MV-4-11 (cell line): ENCODE measurements at places on chromosomes 11 and 22.
A peak's percentile ranks its signal among the peaks of the same experiment; 100 is the strongest.

- DNase-seq = peak; percentile 63
Measured at GRCh38 chr22:36445158-36445668, 36.2 kb downstream of the TXN2 start.

DNA sequence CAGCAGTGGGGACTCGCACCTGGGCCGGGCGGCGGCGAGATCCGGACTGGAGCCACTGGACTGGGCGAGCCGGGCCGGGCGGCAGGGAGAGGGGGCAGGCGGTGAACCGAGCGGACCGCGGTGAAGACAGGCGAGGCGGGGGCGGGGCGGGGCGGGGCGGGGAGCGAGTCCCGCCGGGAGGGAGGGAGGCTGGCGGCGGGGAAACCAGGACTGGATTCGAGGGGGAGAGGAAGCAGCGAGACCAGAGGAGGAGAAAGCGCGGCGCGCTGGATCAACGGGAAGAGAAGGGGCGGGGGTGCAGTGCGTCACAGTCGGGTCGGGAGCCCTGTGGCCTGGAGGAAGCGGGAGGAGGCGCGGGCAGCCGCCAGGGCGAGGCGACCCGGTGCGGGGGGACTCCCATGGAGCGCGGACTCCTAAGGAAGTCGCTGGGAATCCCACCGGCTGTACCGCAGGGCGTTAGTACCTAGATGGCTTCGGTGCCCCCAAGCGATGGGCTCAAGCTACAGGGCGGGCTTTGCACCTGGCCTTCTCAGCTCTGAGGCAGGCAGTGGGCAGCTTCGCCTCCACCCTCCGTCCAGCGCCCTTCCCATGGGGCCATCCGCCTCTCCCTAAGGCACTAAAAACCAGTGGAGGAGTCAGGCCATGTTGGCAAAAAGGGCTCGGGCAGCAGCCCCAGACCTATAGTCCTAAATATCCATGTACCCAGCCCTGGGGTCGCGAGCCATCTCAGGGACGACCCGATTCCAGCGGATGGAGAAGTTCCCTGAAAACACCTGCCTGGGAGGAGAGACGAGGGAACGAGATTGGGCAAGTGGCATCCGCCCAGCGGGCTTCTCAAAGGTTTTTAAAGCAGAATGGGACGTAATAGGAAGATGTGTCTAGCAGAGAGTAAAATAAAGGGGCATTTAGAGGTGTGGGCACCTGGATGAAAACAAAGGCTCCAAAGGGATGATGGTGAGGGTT lies at the start of gene TMEM121B:
Gene TMEM121B, minus strand, starts transcription at position 128 of the 963 bp plus-strand sequence. CDS start 233 bp downstream, outside the sequence.
- peak; percentile 63 for DNase-seq

DNA sequence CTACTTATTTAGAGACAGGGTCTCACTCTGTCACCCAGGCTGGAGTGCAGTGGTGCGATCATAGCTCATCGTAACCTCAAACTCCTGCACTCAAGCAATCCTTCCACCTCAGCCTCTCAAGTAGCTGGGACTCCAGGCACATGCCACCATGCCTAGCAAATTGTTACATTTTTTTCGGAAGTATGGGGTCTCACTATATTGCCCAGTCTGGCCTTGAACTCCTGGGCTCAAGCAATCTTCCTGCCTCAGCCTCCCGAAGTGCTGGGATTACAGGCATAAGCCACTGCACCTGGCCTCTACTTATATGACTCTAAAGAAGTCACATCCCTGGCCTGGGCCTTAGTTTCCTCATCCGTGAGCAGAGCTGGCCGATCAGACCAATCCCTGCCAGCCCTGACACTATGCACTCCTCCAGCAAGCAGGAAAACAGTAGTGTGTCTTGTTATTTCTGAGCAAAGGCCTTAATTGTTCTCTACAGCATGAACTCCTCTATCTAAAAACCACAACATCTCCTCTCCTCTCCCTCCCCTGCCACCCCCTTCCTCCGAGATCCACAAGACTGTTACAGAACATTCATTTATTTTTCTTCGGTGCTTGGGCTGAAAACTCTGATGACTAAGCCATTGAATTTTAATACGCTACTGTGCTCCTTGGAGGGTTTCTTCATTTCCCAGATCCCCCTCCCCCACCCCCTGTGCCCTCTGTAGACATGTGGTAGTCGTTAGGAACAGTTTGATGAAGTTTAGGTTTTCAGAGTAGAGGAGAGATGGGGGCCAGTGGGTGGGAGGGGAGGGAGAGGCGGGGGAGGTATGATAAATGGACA lies 91.5 kb downstream of the ABTB2 start:
- peak; percentile 61 for DNase-seq

- peak; percentile 36 for DNase-seq
Measured at GRCh38 chr11:60170566-60170965, 12.3 kb downstream of the MS4A6A start.

DNA sequence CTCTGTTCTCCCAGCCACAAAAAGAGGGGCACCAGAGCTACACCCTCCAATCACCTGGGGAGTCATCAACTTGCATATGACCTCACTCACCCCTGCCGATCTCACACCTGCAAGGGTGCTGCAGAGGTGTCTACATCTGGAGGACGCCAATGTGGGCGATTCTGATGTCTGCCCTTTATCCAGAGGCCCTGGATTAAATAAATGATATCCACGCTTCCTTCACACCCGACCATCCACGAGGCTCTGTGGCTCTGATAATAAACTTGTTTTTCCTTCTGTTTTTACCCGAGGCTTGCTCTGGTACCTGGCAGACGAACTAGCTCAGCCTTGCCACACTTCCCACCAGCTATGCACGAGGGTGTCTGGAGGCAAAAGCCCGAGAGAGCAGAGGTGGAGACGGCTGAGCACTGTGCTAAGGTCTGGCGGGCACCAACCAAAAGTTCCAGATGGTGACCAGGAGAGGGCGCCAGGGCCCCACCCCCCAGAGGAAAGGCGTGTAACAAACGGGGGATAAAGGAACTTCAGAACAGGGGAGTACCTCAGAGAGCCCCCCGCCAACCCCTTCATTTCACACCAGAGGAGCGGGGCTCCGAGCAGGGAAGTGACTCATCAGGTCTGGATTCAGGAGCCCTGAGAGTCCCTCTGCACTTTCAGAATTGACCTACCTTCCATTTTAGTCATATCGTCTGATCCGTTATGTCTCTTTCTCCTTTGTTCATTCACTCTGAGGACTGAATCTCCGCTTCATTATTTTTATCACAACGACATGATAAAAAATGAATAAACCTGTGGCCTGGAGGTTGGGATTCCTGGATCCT lies 13.5 kb downstream of the SCN3B start:
- peak; percentile 39 for DNase-seq

DNA sequence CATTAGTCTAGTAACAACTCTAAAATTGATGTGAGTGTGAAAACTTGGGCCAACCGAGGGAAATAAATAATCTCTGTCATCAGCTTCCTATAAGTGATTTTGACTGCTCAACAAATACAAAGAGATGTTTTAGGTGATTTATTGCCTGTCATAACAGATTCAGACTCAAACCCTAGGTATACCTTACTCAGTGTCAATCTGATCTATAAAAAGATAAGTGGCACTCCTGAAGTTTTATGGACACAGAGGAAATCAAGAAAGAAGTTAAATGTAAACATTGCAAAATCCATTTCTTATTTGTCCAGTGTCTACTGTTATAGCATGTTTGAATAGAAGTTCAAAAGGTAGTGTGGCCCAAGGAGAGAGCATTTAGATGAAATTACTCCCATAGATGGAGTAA lies 30.4 kb upstream of the TYR start:
- DNase-seq = no peak

GRCh38 chr22:42889304-42889703 lies 32.2 kb upstream of the ARFGAP3 start:
- DNase-seq = peak; percentile 99

GRCh38 chr22:26172389-26172990 lies 3.2 kb downstream of the SEZ6L start:
- DNase-seq = peak; percentile 5
